ENCODE measurements at places on chromosomes 7 and 10.

- DNase-seq = no peak
Observed at GRCh38 chr10:71319042-71319799, at the start of gene SLC29A3. Gene SLC29A3, plus strand, starts transcription at chr10:71319259. Its CDS starts 51 bp downstream, at chr10:71319310.

DNA sequence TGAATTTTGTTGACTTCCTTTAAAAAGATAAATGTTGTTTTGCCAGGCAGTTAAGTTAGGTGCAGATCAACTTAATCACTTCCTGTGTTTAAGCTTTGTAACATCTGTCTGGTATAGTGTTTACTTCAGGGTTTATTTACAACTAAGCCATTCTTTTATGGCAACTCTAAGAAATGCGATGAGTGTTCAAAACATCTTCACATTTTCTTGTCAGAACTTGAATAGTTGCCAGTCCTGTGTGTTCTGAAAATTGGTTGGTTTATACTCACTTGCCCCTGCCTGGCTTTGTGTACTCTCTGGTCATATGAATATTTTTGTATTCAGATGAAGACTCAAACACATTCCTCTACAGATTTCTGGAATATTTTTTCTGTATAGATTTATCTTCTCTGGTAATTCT is 327.2 kb downstream of the MDFIC start:
- DNase-seq = no peak

DNA sequence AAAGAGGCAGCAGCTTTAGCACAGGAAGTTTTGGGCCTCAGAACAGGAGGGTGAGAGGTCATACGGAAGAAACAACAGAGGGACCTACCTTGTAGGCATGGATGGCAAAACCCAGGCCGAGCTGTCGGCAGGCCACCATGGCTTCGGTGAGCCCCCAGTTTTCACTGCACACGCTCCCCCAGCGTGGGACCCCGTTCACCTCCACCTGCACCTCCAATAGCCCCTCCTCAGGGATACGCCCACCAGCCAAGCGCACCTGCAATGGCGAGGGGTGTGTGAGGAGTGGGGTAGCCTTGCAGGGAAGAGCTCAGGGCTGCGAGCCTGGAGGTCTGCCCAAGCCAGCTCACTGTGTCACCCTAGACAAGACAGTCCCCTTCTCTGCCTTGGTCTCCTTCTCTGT is 11.3 kb downstream of the LOXL4 start:
- DNase-seq = no peak

GRCh38 chr7:148402159-148402558 is 188.4 kb upstream of the C7orf33 start:
- no peak for DNase-seq

DNA sequence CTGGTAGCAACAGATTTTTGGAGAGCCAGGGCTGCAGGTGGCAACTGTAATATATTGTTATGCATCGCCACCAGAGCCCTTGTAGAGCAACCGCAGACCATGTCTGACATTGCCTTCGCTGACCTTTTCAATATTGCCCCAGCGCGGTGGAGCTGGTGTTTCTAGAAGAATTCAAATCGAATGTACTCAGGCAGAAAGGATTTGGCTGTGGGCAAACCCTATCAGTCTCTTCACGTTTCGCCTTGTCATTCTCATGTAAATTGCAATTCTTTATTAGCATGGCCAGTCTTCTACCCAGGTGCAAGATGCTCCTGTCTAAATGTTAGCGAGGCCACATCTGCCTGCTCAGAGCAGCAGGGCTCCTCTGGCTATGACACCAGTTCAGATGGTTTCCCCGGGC is 490.2 kb upstream of the AUTS2 start:
- no peak for DNase-seq

DNA sequence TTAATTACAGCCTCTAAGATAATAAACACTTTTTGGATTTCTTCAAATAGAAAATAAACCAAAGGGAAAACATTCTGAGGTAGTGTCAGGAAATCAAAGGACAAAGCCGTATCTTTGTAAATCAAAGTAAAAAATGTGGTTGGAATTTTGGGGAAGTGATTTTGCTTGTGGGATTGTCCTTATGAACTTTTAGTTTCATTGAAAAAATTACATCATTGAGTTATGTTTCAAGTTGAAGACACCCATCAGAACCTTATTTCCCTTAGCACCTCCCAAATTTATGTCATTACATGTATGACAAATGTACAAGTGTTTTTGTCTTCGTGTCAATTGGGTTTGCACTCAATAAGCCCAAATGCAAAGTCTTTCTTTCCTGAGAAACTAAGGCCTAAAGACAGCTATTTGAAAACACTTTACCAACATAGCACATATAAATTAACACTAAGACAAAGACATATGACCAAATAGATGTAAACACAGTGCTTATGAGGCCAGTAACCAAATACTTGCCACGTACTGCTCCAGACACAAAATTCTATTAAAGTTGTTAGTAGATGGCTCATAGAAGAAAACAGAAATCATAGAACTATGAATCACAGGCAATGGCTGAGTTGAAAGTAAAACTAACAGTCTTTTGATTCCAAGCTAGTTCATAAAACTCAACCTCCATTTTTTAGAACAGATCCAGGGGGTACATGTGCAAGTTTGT is 26.9 kb upstream of the LAMB4 start:
- no peak for DNase-seq

DNA sequence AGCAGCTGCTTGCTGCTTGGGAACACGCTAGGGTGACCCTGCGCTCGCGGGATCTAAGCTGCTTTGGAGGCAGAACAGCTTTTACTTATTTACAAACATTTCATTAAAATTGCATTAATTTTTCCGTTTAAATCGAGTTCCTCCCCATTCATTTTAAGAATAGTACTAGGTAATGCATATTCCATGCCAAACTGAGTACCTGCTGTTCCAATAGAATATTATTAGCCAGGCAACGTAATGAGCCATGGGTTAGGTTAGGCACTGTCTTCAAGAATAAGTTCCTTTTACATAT is 860 bp downstream of the EXOC6 start:
- DNase-seq = no peak

- no peak for DNase-seq
Observed at GRCh38 chr7:132622081-132622480, 45.8 kb upstream of the PLXNA4 start.

DNA sequence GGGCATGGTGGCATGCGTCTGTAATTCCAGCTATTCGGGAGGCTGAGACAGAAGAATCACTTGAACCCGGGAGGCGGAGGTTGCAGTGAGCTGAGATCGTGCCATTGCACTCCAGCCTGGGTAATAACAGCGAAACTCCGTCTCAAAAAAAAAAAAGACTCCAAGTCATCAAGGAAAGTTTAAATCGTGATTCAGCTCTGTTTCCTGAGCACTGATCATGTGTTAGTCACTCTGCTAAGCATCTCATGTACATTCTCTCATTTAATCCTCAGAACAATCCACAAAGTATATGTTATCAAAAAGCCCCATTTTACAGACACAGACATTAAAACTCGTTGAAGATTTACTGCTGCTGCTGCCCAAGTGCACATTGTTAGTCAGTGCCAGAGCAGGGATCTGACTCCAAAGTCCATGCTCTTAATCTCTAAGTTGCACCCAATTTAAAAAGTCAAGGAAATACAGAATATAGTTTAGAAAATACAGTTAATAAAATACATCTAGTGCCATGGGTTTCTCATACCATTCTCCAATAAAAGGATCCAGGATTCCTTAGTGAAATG is 6.2 kb downstream of the PIK3AP1 start:
- no peak for DNase-seq

GRCh38 chr10:63267414-63268148 is 134.5 kb downstream of the NRBF2 start:
- no peak for DNase-seq

DNA sequence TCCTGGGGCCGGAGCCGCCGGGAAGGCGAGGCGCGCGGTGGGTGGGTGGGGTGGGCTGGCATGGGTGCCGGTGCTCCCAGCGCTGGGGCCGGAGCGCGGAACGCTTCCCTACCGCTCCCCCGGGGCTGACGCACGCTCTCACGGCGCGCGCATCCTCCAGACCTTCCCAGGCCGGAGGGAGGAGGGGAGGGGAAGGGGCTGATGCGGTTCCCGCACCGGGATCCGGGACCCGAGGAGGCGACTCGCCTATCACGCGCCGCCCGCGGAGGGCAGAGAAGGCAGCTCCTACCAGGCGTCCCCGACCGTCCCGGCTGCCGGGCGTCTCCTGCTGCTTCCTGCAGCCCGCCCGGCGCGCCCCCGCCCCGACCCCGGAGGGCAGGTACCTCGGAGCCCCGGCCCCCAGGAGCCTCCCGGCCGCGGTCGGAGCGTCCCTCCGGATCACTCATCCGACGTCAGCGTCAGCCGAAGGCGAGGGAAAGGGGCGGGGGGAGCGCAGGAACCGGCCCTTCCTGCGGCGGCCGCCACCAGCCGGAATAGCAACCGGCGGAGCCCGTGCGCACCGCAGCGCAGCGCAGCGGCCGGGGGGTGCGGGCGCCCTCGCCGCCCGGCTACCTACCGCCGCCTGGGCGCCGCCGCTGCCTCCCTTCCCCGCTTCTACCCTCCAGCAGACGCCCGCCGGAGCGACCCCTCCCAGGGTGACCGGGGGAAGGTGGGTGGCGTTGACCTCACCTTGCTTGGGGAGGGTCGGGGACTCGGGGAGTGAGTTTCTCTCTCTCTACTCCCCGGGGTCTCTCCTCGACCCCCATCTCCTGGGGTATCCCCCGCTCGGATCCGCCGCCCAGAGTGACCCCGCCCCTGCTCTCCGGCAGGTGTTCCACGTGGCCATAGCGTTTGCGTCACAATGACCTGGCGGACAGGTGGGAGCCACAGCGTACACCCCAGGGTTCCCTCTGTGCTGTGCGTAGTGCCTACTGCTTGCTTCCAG is at the start of gene ICA1:
Gene ICA1, minus strand, starts transcription at position 457 of the 985 bp plus-strand sequence. CDS start 26,241 bp downstream, outside the sequence.
- peak; percentile 65 for DNase-seq

GRCh38 chr10:114686013-114686412 is 27.9 kb upstream of the ABLIM1 start:
- DNase-seq = no peak

- no peak for DNase-seq
Observed at GRCh38 chr7:4880218-4880617, 3.3 kb downstream of the RADIL start.

- no peak for DNase-seq
Observed at GRCh38 chr7:141362580-141363435, 188.4 kb upstream of the AGK start.

GRCh38 chr7:159094919-159095915 is 49.5 kb downstream of the VIPR2 start:
- DNase-seq = no peak

DNA sequence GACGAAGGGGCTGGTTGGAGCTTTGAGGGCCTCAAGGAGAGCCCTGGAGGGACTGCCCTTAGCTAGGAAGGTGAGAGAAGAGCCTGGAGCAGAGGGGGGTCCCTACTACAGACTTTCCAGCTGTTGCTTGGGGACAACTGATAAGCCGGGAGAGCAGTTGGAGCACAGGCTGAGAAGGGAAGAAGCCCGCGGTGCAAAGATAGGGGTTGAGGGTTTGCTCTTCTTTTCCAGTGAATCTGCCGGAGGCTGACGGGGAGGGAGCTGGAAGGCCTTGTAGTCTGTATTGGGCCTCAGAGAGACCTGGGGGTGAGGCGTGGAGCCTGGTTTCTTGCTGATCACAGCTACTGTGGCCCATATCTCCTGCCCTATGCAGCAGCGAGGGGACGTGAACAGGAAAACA is 23.7 kb downstream of the CYP26A1 start:
- no peak for DNase-seq

DNA sequence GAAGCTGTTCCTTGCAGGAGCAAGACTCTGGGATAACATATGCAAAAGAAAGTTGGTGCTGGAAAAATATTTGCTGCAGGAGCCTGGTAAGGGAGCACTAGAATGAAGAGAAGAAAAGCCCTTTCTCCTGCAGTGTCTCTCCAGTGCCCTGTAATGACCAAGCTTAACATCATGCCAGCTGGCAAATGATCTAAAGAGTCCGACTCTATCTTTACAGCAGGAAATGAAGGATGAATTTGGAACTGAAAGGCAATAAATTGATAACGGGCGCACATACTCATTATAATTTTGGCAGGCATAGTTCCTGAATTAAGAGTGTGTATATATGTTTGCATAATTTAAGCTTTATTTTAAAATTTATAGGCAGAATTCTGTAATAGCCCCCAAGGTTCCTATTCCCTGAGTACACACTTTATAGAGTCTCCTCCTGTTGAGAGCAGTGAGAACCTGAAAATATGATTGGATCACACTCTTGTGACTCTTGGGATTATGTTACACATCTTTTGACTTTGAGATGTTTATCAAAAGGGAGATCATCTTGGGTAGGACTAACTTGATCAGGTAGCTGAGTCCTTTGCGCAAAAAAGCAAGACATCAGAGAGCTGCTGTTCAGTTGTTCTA is 299.0 kb upstream of the MBL2 start:
- DNase-seq = no peak

- no peak for DNase-seq
Observed at GRCh38 chr7:132059141-132059540, 502.7 kb upstream of the PODXL start.

GRCh38 chr10:133219782-133220181 is 10.2 kb upstream of the UTF1 start:
- DNase-seq = no peak

DNA sequence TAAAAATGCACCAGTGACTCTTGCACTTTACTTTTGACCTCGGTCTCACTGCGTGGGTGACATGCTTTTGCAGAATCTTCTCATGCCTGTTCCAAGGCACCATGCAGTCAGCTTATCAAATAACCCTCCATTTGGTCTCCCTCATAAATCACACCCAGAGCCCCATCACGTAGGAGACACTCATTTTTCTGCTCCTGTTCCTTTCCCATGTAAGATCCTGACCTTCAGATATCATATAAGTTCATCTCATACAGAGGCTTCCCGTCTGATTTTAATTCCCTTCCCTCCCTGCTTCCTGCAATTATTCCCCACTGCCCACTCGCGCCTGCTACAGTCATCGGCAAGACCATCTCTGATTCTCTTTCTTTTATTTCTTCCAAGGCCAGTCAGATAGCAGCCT is 1226.3 kb upstream of the AUTS2 start:
- DNase-seq = no peak

DNA sequence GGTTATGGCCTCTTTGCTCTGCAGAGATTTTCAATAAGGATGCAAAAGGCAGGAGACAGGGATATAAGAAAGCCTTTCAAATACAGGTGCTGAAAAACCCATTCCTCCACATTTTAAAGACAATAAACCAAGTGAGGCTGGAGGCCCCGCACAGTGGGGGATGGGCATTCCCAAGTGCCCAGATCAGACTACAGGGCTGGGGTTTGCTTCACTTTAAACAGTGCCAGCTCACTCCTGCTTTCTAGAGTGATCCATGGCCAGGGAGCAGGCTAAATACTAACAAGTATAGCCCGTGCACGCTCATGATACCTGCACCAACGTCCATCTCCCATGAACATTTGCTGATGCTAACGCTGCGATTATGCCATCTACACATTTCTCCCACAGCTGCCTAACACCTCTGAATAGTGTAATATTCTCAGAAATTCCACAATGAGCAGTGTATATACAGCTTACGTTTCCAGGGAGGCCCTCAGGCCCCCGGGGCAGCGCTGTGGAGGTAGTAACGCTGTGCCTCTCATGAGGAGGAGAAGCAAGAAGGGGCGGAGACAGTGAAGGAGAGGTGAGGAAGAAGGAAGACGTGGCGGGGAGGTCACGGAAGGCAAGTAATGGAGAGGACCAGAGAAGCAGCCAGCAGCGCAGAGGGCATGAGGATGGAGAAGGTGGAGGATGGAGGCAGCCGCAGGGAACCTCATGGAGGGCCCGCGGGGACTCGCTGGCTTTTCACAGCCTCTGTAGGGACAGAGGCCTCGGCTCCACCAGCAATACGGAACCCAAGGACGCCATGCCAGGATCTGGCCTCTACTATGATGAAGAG is 141.7 kb downstream of the USP6NL start:
- DNase-seq = no peak

GRCh38 chr10:76236356-76236755 is 804.9 kb downstream of the LRMDA start:
- DNase-seq = no peak

Data from cortex of kidney (tissue), 1 donor.